ENCODE measurements at places on chromosomes 7 and 10.

GRCh38 chr10:605632-606325 lies 83.7 kb downstream of the DIP2C start:
- DNase-seq: no peak

DNA sequence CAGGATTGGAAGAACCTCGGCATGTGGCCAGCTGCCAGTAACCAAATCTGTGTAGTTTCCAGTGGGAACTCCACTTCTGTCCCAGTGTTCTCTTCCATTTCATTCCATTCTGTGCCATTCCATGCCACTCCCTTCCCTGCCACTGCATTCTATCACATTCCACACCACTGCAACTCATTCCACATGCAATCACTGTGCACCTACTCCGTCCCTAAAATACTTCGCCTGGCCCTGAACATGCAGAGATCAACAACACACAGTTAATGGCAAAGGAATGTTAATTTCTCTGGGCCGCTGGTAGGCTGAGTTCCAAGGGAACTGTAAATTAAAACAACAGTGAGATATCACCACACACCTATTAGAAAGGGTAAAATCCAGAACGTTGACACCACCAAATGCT lies 64.8 kb downstream of the AKR1B1 start:
- DNase-seq: no peak

GRCh38 chr7:35866186-35866585 lies 65.3 kb downstream of the SEPTIN7 start:
- DNase-seq: no peak

GRCh38 chr10:5589661-5590511 lies 65.1 kb downstream of the CALML3 start:
- no peak for DNase-seq

- no peak for DNase-seq
Measured at GRCh38 chr10:12055732-12056131, 13.0 kb upstream of the DHTKD1 start.

DNA sequence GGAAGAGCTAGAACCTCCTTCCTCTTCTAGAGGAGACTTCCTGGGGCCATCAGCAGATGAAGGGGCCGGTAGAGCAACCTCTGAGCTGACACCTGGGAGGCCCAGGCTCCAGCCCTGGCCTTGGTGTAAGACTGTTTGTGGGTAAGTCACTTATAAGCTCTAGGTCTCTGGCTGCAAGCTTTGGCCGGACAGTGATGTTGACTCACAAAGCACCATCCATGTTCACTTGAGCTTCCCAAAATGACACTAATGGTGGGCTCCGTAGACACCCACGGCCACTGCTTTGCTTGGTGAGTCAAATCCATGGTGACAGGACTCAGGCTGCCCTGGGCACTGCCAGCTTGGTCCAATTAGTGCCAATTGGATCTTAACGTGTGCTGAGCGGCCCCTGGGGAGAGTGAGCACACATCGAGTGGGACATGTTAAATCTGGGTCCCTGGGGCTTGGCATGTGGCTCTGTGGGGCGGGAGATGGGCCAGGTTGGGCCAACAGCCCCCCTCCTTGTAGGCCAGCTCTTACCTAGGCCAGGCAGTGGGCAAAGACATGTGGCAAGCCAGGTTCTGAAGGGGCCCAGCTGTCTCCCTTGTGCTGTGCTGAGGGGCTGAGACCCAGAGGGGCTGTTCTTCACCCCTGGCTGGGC lies 16.7 kb downstream of the NEURL1 start:
- DNase-seq: no peak

DNA sequence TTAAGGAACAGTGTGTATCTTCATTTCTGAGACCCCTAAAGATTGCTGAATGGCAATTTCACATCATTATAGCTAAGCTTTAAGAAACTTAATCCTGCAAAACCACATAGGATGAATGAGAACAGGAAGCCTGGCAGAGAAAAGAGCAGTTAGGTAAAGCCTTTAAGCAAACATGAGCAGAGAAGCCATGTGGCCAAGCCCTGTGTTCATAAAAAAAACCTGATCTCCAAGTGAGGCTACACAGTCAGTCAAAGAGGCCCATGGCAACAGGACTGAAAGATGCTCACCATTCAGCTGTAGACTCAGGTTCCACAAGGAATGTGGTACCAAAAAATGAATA lies 9.3 kb downstream of the LIPA start:
- no peak for DNase-seq

Data from CD4-positive, alpha-beta T cell treated with Interferon gamma for 1 hour (primary cell).